IMR-90 (cell line): ENCODE measurements at places on chromosomes 1 and 21. TPM values are rescaled to one million over a fixed set of nuclear protein-coding genes. Genes with fewer than 3 reads are reported as not detected.

Gene FAM3B
- not detected in 2 replicates for total RNA-seq

Gene FCER1G
- total RNA-seq = not detected in 2 replicates

Gene LEMD1
- not detected in 2 replicates for total RNA-seq

Gene IGSF3
- total RNA-seq = under 0.01 TPM in 2 replicates

Gene ANKRD13C
- total RNA-seq = 10.9 and 18.9 TPM in 2 replicates
